Type B pancreatic cell (in vitro differentiated cells): ENCODE measurements at places on chromosomes 11 and 22. TPM values are rescaled to one million over a fixed set of nuclear protein-coding genes. Genes with fewer than 3 reads are reported as not detected.

DNA sequence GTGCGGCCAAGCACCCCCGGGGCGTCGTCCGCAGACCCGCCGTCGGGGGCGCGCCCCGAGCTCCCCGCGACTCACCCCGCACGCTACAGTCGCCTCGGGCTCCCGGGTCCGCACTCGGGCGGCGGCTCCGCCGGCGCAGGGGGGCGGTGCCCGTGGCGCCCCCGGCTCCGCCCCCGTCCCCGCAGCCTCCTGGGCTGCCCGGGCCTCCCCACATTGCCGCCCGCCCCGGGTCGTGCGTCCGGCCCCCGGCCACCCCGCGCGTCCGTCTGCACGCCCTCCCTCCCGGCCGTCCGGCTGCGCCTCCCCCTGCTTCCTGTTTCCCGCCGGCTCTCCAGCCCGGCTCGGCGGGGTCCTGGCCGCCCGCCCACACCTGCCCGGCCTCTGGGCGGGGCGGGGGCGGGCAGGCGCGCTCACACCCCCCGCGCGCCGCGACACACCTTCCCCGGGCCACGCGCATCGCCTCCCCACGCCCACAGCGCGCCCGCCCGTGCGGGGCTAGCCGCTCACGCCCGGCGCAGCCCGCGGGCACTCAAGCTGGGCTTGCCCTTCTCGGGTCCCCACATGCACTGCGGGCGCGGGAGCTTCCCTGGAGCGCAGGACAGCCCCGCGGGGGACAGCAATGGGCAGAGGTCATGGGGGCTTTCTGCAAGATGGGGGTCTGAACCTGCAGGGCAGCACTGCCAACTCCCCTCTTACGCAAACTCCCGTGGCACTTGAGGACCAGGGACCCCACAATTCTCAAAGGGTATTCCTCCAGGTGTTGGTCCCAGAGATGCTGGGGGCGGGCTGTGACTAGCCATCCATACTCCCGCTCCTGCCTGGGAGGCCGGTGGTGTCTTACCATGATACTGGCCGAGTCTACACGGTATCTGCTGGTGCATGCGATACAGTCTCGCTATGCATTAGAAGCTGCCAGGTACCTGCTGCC lies at the start of gene CARD10:
TSS of gene CARD10 (minus strand) at position 148 of the 928 bp plus-strand sequence. CDS start 215 bp downstream, outside the sequence.
- DNase-seq: no peak

DNA sequence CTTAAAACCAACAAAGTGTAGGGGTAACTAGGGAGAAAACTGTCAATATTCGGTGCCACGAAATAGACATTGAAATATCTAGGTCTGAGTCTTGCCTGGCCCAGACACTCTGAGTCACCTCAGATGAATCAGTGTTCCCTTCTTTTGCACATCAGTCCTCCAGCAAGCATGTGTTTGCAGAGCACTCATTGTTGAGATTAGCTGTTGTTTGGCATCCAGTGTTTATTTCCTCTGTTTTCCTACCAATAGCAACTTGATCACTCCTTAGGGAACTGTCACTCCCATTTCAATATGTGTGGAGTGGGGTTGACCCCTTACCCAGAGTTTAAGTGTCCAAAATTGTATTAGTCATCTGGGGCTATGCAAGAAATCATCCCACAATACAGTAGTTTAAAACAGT lies 4.7 kb upstream of the ASCC2 start:
- no peak for DNase-seq

OR10A2 gene
- total RNA-seq: not detected in 2 replicates

DNA sequence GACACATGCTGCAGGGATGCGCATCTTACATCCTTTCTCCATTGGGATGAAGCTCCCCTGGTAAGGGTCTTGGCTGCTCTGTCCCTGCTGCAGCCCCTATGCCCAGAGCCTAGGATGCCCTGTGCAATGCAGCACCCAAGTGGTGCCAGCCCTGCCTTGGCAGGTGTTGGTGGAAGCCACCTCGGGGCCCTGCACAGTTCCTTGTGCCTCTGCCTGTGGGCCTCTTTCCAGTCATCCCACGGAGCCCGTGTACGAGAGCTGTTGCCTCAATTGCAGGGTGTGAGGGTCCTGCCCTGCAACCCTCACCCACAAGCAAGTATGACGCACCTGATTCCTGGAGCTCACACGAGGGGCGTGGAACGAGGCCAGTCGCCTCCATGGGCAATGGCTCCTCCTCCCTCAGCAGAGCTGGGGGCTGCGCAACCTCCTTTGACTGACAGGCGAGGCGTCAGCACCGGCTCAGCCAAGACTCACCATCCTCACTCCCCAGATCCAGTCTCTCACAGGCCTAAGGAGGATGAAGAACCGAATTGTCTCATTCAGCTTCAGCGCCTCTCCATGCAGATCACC lies 719.6 kb downstream of the BRD1 start:
- DNase-seq: no peak
